Neural crest cell (in vitro differentiated cells): ENCODE measurements at places on chromosomes 12 and 14. TPM values are rescaled to one million over a fixed set of nuclear protein-coding genes. Genes with fewer than 3 reads are reported as not detected.

DNA sequence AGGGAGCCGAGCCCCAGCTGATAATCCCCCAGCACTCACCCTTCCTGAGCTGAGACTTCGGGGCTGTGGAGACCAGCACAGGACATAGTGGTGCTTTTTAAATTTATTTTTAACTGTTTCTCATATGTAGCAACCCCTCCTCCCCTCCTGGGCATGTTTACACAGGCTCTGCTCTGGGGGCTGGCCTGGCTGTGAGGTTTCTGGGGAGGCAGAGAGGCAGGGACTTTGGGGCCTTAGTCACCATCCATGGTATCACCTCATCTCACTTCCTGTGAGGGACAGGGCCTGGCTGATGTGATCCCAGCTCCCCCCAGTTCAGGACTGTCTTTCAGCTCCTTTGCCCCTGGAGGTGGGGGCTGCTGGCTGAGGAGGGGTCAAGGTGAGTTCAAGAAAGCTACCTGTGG lies 20.4 kb downstream of the VASH1 start:
- DNase-seq: no peak
- H3K27ac ChIP-seq: no peak overlapping the region
- H3K27me3 ChIP-seq: peaks cover 2% of the 10 kb centered on the region
- H3K36me3 ChIP-seq: peaks cover 11% of the 10 kb centered on the region
- H3K4me3 ChIP-seq: no peak overlapping the region

DNA sequence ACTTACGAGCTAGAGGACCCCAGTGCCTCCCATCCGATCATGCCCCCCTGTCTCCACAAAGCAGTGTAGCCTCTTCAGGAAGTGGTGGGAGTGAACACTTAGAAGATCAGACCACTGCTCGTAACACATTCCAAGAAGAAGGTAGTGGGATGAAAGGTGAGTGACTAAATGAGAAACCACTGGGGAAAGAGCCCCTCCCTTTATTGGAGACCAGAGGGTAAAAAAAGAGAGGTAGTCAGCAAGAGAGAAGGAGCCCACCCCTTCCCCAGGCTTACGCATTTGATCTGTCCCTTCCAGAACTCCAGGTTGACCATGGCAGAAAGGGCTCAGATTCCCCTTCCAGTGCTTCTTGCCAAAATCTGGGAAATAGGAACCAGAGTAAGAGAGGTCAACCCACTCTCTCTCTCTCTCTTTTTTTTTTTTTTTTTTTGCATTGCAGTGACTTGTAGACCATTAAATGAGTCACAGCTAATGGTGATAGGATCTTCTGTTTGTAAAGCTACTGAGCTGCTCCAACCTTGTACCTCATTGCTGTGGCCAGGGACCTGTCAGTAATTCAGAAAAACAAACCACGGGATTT lies 165.4 kb downstream of the GCH1 start:
- H3K36me3 ChIP-seq: no peaks in the 10 kb centered on the region
- no peak for DNase-seq
- no peaks in the 10 kb centered on the region for H3K27me3 ChIP-seq
- H3K4me1 ChIP-seq: no peaks in the 10 kb centered on the region
- H3K27ac ChIP-seq: no peak overlapping the region
- no peak overlapping the region for H3K4me3 ChIP-seq

DNA sequence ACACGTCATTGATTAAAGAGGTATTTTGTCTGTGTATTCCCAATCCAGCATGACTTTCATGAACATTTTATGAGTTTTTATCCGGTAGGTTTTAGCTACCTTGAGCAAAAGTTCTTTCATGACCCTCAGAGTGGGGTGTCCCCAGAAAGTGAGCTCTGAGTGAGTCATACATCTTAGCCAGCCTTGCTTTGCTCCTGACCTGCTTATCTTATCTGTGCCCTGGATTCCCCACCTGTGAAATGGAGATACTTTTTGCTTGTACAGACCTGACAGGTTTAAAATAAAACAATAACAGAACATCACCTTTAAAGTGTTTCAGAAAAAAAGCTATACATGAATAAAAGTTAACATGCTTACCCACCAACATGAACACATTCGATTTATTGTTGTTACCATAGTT lies 202.8 kb upstream of the SOX5 start:
- no peak overlapping the region for H3K27ac ChIP-seq
- peaks cover 9% of the 10 kb centered on the region for H3K36me3 ChIP-seq
- H3K4me1 ChIP-seq: peaks cover 6% of the 10 kb centered on the region
- no peak for DNase-seq
- no peaks in the 10 kb centered on the region for H3K27me3 ChIP-seq

DNA sequence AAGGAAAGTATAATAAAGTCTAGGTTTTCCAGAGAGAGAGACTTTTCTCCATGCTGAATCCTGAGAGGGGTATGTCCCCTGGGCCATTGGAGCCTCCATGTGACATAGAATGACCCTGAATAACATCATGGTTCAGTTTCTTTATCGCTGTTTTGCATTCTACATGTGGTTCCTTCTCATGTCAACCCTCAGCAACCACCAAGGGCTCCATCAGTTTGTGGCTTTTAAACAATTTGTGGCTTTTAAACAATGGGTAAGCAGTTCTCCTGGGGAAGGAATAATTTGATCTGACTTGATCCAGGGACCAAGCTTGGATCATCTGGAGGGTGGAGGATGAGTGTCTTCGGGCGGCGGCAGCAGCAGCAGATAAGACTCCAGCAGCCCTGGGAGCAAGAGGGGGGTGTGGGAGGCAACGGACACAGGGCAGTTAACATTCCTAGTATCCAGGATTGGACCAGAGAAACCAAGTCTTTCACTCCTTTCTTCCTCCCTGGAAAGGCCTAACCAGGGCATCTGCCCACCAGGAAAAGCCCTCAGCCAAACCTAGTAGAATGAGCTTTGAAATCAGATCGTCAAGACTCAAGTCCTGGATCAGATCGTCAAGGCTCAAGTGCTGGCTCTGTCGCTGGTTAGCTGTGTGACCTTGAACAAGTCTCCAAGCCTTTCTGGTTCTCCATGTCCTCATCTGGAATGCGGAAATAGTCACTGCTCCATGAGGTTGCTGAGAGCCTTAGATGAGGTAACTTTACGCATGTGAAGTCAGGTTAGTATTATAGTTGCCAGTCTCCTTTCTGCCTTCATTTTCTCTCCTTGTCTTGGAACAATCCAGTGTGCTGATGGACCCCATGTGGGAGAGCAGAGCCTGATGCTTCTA lies 27.8 kb upstream of the FAM222A start:
- peaks cover 3% of the 10 kb centered on the region for H3K27me3 ChIP-seq
- no peaks in the 10 kb centered on the region for H3K4me1 ChIP-seq
- no peaks in the 10 kb centered on the region for H3K36me3 ChIP-seq
- DNase-seq: no peak
- H3K4me3 ChIP-seq: no peak overlapping the region

DNA sequence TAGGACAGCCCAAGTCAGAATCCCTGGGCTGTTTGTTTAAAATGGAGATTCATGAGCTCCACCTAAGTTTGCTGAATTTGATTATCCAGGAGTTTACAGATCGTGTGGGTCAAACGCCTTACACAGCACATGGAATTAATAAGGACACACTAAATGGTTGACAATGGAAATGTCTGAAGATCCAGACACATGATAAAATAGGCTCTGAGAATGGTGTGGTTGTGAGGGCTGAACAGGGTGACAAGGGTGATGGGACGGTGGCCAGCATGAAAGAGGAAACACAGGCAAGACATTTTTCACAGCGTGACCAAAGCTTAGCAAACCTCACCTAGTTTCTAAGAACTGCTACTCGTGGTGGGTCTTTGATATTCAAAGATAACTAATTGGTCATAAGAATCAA lies 12.5 kb downstream of the VWF start:
- H3K36me3 ChIP-seq: no peaks in the 10 kb centered on the region
- no peak for DNase-seq
- H3K4me1 ChIP-seq: no peaks in the 10 kb centered on the region

KRT79 gene
- not detected in 2 replicates for total RNA-seq

CFAP54 gene
- total RNA-seq: 1.5 and 3.1 TPM in 2 replicates

DNA sequence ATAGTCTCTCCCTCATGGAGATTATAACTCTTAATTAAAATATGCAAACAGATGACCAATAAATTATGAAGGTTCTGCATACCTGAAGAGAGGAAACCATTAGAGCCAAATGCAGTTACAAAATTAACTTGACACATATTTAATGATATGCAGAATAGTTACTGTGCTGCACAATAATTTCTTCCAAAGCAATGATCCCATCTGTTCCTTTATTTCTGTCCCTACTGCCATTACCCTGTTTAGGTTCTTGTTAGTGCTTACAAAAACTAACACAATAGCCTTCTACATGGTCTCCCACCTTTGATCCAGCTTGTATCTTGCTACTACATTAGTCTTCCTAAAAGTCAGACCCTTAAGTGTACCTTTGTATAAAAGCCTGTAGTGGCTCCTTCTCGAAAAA lies 411.1 kb downstream of the APAF1 start:
- H3K27ac ChIP-seq: no peak overlapping the region
- H3K27me3 ChIP-seq: no peaks in the 10 kb centered on the region
